ENCODE measurements at places on chromosomes 11 and 22. TPM values are rescaled to one million over a fixed set of nuclear protein-coding genes. Genes with fewer than 3 reads are reported as not detected.

C22orf42 gene
- not detected for total RNA-seq

MMP8 gene
- 1.3 TPM for total RNA-seq

DSCAML1 gene
- total RNA-seq = 2.0 TPM

TMEM191B gene
- not detected for total RNA-seq

KBTBD4 gene
- 15.4 TPM for total RNA-seq

DNA sequence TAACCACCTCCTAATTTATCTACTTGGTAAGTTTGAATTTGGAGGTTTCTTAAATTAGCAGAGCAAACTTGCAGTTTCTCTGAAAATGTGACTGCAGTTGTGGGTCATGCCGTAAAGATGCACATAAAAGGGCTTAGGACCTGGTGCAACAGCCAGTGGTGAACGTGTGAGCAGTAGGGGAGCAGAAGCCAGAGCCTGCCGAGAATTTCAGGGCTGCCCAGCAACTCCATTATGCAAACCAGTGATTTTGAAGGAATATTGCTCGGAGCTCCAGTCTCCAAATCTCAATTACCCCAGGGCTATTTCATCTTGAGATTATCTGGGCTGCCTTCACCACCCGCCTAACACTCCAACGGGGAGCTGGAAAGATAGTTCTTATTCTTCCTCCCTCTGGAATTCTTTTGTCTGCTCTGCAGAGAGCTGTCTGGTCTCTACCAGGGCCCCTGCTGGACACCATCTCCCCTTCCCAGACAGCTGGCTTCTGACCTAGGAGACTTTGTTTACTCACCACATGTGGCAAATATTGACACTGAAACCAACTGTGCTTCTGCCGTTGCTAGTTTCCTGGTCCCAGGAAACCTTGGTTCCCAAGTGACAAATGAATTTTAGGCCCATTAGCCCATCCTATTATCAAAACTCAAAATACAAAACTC is 93.9 kb downstream of the DSCAML1 start:
- DNase-seq = no peak

DNA sequence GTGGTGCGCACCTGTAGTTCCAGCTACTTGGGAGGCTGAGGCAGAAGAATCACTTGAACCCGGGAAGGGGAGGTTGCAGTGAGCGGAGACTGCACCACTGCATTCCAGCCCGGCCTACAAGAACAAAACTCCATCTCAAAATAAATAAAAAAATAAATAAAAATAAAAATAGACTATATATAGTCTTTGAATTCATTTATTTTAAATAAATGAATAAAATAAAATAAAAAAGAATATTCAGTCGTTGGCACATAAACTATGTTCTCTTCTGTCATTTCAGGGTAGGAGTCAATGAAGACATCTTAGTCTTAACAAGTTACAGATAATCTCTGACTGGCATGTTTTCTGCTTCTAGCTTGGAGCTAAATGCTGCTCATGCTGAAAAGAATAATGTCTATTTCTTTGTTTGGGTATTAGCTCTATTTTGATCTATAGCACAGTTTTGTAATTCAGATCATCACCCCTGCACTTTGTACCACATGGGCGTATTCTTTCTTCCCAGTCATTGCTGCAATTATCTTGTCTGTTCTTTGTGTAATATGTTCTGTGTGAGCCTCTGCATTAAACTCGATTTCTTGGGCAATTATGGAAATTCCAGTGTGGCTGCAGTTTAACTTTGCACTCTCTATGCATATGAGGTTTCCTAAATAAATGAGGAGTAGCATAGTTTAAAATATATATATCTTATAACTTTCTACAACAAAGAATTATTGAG is 1.4 kb upstream of the MS4A14 start:
- no peak for DNase-seq

DNA sequence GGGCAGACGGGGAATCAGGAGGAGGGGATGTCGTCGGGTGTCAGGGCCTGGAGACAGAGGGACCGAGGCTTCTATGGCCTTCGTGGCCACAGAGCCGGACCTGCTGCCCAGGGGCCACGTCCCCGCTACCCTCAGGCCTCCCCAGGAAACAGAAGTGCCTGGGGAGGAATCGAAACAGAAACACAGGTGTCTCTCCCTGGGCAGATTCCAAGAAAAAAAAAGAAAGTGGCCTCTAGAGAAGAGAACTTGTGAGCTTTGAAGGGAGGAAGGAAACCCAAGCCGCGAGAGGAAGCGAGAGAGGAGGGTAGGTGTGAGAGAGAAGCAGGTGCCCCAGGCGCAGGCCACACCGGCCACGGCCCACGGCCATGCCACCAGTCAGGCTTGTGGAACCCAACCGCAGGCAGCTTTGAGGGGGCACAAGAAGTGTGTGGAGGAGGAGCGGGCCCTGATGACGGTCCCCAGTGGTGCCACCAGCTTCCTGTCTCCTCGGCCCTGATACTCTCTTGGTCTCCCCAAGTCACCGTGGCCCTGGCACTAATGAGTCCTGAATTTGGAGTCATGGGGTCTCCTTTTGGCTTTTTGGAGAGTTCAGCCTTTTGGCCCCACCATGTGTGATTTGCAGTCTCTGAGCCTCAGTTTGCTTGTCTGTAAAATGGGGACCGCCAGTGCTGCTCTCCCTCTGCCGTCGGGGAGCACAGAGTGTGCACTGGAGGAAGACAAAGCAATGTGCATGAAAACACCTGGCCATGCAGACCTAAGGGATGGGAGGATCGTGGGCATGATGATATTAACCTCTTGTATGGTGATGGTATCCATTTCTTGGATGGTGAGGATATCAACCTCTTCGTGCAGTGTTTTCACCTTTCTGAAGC is 25.2 kb downstream of the LIF start:
- no peak for DNase-seq

- DNase-seq = no peak
Observed at GRCh38 chr11:18404062-18404461, 8.1 kb upstream of the LDHC start.

- peak; percentile 70 for DNase-seq
Observed at GRCh38 chr11:111417766-111418435, 38.8 kb upstream of the POU2AF1 start.

GRCh38 chr11:73114110-73114834 is 27.8 kb downstream of the FCHSD2 start:
- no peak for DNase-seq

All from urinary bladder (tissue), 4 donors.